ENCODE measurements at places on chromosomes 11 and 22. TPM values are rescaled to one million over a fixed set of nuclear protein-coding genes. Genes with fewer than 3 reads are reported as not detected.

DNA sequence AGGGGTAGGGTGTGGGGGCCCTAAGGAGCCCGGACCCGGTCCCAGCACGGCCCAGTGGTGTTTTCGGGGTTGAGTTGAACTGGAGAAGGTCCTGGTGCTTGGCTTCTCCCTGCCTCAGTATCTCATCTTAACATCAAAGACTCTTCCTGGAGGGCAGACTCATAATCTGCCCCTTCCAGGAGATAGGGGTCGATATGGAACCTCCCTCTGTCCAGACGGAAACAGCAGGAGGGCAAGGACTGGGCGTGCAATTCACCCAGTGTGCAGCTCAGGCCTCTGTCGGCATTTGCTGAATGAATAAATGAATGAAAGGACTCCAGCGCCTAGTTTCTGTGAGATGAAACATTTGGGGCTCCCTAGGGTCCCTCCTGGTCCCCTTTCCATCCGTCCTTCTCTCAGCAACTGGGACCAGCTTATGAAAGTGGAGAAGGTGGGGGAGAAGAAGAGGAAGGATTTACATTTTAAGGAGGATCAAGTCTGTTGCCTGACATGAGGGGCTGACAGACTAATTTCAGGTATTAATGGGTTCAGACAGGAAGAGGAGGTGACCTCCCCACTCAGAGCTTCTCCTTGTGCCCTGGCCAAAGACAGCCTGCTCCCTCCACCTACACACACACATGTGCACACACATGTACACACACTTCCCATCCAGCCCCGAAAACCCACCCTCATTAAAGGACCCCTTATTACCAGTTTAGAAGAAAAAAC lies 1.1 kb upstream of the SHISA8 start:
- no peak for DNase-seq

Gene DENND6B
- 3.2 TPM for total RNA-seq

GRCh38 chr22:38298312-38299005 lies 18.8 kb downstream of the CSNK1E start:
- DNase-seq = no peak

Gene STIM1
- total RNA-seq = 48.7 TPM

GRCh38 chr22:38638216-38638615 lies 18.0 kb downstream of the FAM227A start:
- no peak for DNase-seq

DNA sequence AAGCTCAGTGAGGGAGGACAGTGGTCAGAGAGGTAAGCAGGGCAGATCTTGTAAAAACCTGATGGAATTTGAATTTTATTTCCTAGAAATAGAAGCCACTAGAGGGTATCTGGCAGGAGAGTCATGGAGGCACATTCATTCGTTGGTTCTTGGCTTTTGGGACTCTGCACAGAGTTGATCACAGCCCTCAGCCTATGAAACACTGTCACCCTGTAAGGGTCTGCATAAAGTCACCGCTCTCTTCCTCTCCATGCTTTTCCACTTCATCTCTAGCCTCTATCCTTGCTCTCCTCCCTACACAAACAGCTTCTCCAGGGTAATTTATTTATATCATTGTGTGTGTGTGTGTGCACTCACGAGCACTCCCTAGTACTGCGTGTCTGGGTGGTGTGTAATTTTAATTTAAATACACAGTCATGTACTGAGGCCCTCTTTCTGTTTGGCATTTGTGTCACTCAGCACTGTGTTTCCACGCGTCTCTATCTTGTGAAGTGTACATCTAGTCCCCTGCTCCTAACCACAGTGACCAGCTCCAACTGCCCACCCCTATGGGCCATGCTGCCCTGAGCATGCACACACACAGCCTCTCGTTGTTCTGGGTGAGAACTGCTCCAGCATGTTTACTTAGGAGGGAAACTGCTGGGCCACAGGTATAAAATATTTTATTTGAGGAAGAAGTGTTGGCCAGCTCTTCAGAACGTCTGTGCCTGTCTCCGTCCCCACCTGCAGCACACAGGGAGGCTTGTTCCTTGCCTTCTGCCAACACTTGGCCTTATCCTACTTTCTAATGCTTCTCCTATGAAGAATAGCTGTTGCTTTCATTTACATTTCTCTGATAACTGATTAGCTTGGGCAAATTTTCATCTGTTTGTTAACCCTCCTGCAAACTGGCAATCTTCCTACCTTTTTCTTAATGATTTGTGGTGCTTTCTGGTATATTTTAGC lies 4.5 kb downstream of the KCNQ1OT1 start:
- DNase-seq = no peak

GRCh38 chr11:131916638-131917037 lies 546.2 kb downstream of the NTM start:
- no peak for DNase-seq

Gene C11orf87
- total RNA-seq = not detected

DNA sequence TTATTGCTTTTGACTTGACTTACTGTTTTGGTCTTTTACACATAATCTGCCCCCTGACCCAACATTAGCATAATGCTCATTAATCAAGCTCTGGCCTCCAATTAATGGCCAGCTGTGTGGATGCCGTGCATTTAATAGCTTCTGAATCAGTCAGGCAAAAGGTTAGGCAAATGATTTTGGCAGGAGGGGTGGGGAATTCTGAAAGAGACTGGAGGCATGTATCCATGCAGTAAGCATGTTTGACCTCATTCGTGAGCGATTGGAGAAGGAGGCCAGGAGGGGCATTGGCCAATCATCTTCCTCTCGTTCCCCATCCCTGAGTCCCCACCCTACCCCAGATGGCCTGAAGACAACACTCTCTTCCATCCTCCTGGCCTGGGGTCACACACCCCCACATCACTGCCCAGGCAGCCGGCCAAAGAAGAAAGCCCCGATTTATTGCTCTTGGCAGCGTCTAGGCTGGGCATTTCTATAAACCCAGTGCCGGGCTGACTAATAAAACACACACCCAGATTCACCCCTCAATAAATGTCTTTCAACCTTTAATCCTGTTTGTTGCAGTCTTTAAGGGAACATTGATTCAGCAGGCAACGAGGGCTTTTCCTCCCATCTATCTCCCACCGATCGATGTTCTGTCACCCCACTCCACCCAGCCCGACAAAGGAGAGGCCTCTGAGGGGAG lies 150.0 kb downstream of the OPCML start:
- DNase-seq = no peak

- DNase-seq = no peak
These were observed 132.4 kb downstream of the TTC28 start for GRCh38 chr22:28547132-28547842.

GRCh38 chr11:32115446-32115845 lies 24.6 kb downstream of the RCN1 start:
- DNase-seq = no peak

GRCh38 chr11:101433151-101433550 lies 150.7 kb downstream of the TRPC6 start:
- DNase-seq = no peak

GRCh38 chr22:17258015-17258787 lies 39.0 kb upstream of the ADA2 start:
- peak; percentile 84 for DNase-seq

Gene OR56A1
- total RNA-seq = not detected

DNA sequence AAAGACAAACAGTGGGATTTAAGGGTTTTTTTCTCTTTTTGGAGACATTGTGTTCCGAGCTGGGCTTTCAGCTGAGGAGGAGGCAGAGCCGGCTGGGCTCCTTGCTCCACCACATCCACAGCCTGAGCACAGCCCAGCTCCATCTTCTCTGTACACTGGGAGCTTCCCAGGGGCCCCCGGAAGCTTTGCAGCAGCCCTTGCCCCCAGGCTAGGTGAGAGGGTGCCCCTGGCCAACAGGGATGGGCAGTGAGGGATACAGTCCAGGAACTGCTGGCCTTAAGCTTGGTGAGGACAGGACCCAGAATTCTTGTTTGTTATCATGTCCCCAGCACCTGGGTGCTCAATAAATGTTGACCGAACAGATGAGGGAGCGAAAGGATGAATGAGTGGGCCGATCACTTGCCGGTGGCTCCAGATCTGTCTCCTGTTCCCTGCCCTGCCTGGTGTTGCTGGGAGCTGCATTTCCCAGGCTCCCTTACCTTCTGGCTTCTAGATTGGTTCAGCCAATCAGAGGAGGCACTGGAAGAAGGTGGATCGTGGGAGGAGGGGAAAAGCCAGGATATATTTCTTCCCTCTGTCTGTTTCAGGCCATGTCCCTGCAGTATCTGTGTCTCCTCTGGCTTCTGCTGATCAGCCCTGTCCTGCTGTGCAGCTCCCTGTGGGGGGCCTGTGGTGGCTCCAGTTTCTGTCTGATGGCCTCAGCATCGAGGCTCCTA lies 26.5 kb upstream of the NECTIN1 start:
- no peak for DNase-seq

GRCh38 chr11:33160136-33160535 lies 1.1 kb downstream of the CSTF3 start:
- no peak for DNase-seq

GRCh38 chr11:36121054-36121453 lies 168.2 kb downstream of the COMMD9 start:
- DNase-seq = no peak

DNA sequence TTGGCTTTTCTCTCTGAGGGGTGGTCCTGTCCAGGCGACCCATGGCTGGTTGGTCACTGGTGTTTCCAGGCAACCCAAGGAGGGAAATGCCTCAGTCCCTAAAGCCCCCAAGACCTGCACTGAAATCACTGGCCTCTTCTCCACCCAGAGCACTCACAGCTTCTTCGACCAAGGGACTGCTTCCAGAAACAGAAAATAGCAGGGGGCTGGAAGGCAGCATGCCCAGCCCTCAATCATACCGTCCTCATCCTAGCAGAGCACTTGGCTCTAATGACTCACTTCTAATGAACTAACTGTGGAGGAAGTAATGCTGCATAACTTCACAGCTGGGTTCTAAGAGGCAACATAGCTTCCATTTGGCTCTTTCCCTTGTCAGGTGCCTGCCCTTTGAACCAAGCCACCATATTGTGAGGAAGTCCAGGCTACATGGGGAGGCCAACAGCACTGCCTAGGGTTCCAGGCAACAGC lies 27.6 kb downstream of the DKK3 start:
- no peak for DNase-seq

GRCh38 chr11:405954-406795 lies 8.6 kb downstream of the SIGIRR start:
- DNase-seq = no peak

DNA sequence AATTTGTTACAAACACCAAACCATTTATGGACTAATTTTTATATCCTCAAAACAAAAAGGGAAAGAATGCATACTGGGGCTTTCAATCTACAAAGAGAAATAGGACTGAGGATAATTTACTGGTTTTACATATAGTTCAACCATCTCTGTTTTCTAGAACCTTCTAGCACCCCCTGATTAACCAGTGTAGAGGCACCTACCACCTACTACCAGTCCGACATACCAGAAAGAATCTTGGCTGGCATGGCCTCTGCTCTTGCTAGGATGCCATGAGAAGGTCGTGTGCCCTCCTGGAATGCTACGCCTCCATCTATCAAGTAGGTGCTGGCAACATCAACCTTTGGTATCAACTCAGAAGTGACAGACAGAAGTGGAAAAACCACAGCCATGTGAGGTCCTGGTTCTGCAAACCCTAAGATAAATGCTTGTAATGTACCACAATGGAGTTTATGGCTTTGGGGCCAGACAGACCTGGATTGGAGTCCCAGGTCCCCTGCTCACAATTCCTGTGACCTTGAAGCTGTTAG lies 28.2 kb downstream of the MYH9 start:
- no peak for DNase-seq

Gene AMOTL1
- 23.9 TPM for total RNA-seq

Gene DEFB131B
- total RNA-seq = not detected

Gene EIF1AD
- 30.9 TPM for total RNA-seq

Gene SLC22A8
- not detected for total RNA-seq

DNA sequence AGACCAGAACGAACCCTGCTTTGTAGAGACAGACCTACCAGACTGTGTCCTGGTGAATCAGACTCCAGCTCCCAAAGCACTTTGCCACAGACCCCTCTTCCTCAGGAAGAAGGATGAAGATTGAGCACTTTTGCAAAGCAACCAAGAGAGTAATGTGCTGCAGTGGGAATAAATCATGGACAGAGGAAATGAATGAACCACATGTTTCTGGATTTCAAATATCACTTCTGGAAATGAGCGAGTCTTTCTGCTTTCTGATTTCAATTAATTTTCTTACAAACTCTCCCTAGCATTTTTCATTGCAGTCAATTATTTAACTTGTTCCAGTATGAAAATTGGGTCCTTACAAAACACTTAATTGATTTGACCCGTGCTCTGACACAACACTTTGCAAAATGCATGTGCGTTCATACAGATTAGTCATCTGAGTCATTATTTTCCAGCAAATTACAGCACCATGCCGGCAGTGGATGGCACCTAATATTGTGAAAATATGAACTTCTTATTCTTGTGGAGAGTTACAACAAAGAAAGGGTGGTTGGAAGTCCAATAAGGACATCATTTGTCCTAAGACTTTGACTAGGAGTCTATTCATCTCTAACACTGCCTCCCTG lies 315.9 kb upstream of the CCDC90B start:
- DNase-seq = no peak

Gene MYBPC3
- total RNA-seq = not detected

Gene TH
- not detected for total RNA-seq

DNA sequence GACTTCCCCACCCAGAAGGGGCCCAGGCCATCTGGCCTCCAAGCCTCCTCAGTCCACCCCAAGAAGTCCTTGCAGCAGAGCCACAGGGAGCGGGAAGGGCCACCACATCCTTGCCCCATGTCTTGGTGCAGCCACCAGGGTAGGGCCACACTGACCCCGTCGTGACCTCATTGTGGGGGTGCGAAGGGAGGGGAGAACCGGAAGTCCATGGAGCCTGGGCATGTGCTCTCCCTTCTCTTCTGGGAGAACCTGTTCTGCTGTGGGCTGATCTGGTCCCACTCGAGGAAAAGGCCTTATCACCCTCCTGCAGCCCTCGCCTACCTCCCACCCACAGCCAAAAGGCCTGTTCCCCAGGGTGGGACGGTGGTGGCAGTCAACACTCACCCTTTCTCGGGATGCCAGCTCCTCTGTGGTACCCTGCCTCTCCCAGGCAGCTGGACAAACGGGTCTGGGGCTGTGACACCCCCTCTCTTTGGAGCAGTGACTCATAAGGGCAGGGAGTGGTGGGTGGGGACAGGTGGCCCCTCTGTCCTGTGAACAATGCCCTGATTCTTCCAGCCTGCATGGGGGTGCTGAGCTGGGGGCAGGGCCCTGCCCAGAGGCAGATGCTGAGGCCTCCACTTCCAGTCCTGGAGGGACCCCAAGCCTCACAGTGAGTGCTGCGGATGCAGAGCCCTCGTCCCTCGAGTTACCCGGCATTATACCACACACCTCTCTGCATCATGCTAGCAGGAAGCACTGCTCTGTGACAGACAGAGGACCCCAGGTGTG lies 14.6 kb upstream of the CTSD start:
- no peak for DNase-seq

GRCh38 chr11:117657794-117658193 lies 139.2 kb downstream of the DSCAML1 start:
- no peak for DNase-seq

DNA sequence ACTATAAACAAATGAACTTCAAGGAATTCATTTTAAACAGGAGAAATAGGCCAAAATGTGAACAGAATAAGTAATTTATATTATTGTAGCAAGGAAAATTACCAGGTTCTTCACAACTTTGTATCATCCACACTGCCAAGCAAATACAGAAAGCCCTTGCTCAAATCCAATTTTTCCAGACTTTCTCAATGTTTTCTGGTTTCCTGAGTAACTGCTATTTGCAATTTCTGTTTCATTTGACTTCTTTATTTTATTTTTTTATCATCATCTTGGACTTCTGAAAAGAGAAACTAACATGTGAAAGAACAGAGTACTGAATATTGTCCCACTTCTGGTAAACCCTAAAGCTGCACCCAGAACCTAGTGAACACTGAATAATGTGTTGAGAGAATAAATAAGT lies 61.0 kb downstream of the SLC1A2 start:
- no peak for DNase-seq

Gene SERPIND1
- total RNA-seq = not detected

GRCh38 chr11:42422090-42422489 lies 889.7 kb upstream of the API5 start:
- no peak for DNase-seq

All from transverse colon (tissue), 4 donors.